ENCODE measurements at places on chromosomes 11 and 22.
A peak's percentile ranks its signal among the peaks of the same experiment; 100 is the strongest.

GRCh38 chr11:15202626-15203025 lies 87.9 kb downstream of the INSC start:
- DNase-seq, result no peak

DNA sequence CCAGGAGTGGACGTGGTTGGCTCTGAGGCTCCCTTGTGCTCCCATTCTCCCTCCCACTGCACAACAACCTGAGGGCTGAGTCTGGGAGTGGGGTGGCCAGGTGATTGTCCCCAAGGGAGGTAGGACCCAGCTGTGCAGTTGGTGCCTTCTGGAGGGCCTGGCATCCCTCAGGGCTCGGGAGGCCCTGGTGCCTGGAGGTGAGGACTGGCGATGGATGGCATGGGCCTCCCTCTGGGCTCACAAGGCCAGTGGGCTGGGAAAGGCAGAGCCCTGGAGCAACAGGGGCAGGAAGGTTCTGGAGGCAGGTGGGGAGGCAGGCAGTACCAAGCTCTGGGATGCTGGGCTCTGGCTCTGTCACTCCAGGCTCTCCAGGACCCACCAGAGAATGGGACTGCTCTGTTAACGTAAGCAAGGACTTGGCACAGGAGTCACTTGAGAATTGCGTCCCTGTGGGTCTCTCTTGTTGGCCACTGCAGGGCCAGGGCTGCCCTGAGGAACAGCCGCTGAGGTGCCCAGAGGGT lies 114.2 kb downstream of the KCNQ1OT1 start:
- DNase-seq, result peak; percentile 8

- no peak for DNase-seq
These were observed 14.2 kb upstream of the OR6A2 start for GRCh38 chr11:6813656-6814055.

GRCh38 chr11:26778000-26778757 lies 56.3 kb upstream of the SLC5A12 start:
- no peak for DNase-seq

DNA sequence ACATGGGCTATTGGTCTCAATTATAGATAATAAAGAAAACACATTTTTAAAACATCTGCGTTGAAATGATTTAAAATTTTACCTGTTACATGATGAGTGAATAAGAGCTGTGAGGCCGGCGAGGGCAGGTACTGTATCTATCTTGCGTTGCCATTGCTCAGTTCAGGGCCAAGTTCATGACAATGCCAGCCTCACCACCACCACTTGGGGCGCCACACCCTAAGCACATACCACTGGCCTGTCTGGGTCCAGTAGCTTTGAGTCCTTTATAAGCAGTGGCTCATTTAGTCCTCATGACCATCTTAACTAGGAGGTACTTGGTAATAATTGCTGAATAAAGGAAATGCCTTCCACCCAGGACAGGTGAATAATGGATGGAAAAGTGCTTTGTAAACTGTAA lies 14.5 kb upstream of the MB start:
- peak; percentile 38 for DNase-seq

DNA sequence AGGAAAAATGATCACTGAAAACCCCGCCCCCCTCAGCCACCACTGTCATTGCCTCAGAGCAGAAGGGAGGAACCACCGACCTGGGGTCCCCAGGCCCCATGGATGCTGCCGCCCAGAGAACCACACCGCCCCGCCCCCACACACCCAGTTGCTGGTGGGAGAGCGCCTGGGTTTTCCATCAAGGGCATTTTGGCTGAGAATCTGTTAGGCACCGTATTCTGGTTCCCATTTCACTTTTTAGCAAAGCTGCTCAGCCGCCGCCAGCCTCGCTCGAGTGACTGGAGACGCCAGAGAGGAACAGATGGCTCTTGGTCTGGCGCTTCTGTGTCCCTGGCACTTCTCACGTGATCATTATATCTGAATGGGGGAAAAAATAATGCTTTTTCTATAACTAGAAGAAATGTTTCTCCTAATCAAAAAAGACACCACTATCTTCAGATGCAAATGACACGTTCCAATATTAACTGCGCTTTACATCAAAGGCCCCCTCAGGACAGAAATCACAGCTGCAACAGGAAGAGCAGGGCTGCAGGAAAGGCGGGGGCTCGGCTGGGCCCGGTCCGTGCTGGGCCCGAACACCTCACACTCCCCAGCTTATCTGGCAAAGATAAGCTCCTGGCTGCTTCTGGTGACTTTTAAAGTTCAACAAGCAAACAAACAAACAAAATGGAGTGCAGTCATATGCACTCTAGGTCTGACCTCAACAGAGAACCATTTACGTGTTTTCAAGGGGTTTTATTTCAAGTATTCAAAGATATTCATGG lies 149.8 kb downstream of the MPPED1 start:
- DNase-seq, result no peak

DNA sequence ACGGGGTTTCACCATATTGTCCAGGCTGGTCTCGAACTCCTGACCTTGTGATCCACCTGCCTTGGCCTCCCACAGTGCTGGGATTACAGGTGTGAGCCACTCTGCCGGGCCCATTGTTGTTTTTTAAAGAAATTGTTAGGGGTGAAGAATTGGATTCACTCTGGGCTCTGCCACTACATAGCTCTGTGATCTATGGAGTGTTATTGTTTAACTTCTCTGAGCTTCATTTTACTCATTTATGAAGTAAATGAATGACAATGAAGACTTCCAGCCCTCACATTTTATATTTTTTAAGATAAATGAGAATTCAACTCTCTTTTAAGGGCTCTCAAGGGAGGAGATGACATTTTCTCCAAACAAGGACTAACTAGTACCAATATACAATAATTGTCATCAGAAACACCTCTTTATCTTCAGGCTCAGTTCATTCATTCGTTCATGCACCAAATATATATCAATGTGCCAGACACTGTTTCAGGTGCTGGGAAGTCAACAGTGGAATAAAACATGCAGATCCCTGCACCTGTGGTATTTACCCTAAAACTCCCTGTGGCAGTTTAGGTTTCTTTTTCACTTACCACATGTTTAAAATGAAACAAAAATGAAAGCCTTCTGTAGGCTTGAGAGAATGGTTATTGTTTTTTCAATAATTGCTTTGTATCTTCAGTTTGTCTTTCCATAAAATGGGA lies 23.5 kb upstream of the GRAMD1B start:
- DNase-seq, result no peak

- DNase-seq, result no peak
These were observed 135.2 kb downstream of the TTC28 start for GRCh38 chr22:28544431-28544868.

GRCh38 chr11:73325036-73325981 lies 17.2 kb downstream of the ARHGEF17 start:
- no peak for DNase-seq

- no peak for DNase-seq
These were observed 23.5 kb upstream of the CPT1A start for GRCh38 chr11:68865241-68865640.

DNA sequence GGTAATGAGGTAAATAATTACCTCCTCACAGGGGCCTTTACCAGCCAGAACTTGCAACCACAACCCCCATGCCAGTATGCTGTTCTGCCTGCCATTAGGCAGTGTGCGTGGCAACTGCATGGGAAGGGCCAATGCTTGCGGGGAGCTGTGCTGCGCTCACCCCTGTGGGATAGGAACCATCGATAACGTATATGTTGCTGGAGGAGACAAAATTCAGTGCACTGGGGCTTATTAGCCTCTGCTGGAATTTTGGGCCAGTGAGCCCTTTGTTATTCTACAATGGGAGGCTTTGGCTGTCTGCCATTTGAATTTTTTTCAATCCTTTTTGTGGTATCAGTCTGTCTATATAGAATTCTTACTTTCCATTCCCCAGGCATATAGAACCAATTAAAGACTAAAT lies 47.3 kb downstream of the PPP2R1B start:
- no peak for DNase-seq

- no peak for DNase-seq
These were observed 19.4 kb downstream of the PTPN5 start for GRCh38 chr11:18772211-18772610.

DNA sequence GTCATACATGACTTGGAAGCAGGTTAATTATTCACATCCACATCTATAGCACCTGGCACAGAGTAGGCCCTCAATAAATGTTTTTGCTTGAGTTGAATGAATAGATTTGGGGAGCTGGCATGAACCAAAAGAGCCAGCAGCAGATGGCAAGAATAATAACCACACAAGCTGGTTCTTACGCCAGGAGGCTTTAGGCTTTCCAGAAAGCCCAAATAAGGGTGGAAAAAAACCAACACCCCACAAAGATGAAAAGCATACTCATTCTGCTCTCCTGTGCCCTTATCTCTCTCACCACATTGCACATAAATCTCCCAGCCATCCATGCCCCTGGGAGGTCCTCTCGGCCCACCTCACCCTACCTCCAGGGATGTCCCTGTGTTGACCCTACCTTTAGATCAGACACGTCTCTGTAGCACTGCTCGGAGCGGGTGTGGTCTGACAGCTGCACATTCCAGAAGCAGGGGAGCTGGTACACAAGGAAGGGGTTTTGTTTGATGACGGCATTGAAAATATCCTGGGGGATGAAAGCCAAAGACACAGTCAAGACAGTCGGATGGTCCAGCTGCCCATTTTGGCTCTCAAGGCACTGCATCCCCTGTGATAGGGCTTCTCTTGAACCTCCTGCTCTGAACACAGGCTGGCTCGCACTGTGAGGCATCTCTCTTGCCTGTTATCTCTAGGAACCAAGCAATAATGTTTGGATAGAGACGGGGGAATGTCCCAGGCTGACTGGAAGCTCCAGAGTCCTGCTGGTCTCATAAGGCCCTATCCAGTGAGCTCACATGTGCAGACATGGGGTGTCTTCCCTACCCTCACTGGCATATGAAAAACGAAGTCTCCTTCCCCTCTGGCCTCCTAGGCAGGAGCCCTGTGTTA lies 323.6 kb upstream of the SYN3 start:
- no peak for DNase-seq

DNA sequence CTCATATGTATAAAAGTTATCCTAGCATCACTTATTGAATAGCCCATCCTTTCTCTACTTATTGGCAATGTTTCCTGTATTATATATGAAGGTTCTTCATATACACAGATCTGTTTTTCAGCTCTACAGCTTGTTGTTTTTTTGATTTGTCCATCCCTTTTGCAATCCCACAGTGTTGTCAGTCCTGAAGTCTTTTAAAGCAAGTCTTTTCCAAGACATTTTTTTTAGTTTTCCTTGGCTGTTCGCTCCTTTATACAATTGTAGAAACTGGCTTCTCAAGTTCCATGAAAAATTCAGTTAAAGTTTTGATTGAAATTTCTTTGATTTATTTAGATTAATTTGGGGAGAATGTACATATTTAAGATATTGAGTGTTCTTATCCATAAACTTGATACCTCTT lies 295.3 kb upstream of the SORL1-AS1 start:
- DNase-seq, result no peak

- DNase-seq, result peak; percentile 37
These were observed 5.5 kb downstream of the B3GAT1 start for GRCh38 chr11:134406264-134407185.

DNA sequence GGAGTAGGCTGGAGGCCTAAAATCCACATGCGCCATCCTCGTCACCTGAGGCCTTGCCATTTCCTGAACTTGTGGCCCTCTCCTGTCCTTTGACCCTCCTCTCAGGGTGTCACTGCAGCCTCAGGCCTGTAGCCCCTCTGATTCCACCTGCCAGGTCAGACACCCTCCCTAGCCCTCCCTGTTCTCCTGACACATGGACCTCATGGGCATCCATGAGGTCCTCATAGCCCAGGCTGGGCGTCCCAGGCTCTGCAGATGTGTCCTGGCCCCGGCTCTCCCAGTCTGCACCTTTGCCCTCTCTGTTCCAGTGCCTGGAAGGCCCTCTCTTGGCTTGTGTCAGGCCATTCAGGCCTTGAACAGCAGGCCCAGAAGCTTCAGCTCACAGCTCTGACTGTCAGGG lies 15.8 kb downstream of the RAB36 start:
- DNase-seq, result no peak

DNA sequence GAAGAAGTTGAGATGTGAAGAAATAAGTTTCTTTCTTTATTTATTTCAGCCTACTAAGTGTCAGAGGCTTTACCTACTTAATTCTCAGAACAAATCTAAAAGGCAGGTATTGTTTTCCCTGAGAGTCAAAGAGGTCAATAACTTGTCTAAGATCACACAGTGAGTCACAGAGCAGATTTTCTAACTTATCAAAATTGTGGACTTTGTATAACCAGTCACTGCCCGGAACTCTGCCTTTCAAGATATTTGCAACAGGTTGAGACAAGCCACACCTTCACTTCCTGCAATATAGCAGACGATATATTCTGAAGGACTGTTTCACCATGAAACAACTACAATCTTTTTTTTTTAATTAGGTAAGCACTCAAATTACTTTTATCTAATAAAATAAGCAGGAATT lies 10.5 kb upstream of the MMP3 start:
- no peak for DNase-seq

- no peak for DNase-seq
These were observed 34.7 kb upstream of the NRIP3 start for GRCh38 chr11:9038541-9038940.

GRCh38 chr11:15468466-15468865 lies 353.7 kb downstream of the INSC start:
- DNase-seq, result no peak

- DNase-seq, result peak; percentile 89
These were observed 41.4 kb downstream of the DKK3 start for GRCh38 chr11:11966826-11967668.

- no peak for DNase-seq
These were observed 500.3 kb upstream of the TENM4 start for GRCh38 chr11:79940974-79941735.

- no peak for DNase-seq
These were observed 6.3 kb downstream of the CABP7 start for GRCh38 chr22:29726106-29726505.

DNA sequence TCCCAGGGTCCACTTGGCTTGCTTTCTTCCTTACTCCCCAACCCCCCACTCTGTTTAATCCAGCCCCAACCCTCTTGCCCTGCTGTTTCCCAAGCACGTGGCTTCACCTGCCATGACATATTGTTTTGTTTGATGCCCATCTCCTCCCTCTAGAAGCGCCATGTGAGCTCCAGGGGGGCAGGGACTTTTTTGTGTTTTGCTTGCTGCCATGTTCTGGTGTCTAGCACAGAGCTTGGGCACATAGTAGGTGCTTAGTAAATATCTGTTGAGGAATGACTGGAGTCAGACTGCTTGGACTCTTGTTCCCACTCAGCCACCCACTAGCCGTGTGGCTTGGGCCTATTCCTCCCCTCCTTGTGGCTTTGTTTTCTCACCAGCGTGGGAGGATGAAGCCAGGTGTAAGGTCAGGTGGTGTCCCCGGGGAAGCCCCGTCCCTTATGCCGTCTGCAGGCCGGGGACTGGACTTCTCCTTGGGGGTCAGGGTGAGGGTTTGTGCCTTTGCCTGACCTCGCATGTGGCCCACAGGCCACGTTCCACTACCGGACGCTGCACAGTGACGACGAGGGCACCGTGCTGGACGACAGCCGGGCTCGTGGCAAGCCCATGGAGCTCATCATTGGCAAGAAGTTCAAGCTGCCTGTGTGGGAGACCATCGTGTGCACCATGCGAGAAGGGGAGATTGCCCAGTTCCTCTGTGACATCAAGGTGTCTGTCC lies 3.8 kb downstream of the AIP start:
- DNase-seq, result no peak
